AG04450 (cell line): ENCODE measurements at places on chromosomes 2 and 18. TPM values are rescaled to one million over a fixed set of nuclear protein-coding genes. Genes with fewer than 3 reads are reported as not detected.
A peak's percentile ranks its signal among the peaks of the same experiment; 100 is the strongest.

The TSHZ1 gene
- 3.9 and 5.5 TPM in 2 replicates for polyA plus RNA-seq

- DNase-seq: no peak
These were observed 2.1 kb downstream of the TRIB2 start for GRCh38 chr2:12718711-12719399.

DNA sequence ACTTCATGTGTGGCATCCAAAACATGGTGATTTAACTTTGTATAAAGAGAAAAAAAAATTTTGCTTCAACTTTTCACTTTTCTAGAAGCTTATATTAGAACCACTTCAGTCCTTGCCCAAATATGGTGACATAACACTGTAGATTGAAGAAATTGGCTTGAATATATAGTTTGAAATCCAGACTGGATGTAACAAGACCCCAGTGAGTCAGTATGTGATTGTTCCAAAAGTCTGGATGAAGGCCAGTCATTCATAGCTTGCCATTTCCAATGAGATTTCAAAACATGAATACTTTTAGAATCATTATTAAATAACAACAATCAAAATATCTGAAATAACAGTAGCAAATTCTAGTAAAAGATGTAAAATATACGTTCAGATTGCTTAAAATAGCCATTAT is 104.8 kb upstream of the FN1 start:
- DNase-seq: peak; percentile 82

The TBR1 gene
- polyA plus RNA-seq: not detected in 2 replicates

GRCh38 chr2:39647104-39647765 is 18.5 kb upstream of the TMEM178A start:
- DNase-seq: no peak

The PRSS56 gene
- polyA plus RNA-seq: not detected in 2 replicates

The ODC1 gene
- 143 and 168 TPM in 2 replicates for polyA plus RNA-seq

GRCh38 chr2:218289639-218290315 is 2.5 kb downstream of the TMBIM1 start:
- no peak for DNase-seq

DNA sequence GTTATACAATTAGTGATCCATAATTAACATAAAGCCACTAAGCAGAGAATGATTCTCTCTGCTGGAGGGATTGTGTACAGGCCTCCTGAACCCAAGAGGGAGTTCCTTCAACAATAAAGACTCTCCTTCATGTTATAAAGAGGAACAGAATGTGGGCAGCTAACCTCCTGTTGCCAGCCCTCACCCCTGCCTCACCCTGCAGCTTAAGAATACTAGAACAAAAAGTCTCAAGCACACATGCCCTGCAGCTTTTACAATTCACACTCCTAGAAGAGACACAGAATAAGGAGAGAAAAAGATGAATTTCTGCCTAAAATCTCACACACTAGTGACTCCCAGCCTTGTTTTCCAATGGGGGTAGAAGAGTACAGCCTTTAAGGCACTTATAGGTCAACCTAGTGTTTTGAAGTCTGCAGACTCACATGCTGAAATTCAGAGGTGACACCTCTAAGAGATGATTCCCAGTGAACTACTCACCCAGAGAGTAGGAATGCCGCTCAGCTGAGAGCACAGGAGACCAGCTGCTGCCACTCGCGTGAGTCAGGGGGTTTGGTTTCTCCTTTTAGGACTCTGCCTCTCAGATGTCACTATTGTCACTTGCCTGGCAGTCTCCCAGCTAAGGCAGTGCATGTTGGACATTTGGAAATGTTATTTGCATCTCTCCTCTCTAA is 32.5 kb upstream of the IL1RL1 start:
- DNase-seq: no peak

DNA sequence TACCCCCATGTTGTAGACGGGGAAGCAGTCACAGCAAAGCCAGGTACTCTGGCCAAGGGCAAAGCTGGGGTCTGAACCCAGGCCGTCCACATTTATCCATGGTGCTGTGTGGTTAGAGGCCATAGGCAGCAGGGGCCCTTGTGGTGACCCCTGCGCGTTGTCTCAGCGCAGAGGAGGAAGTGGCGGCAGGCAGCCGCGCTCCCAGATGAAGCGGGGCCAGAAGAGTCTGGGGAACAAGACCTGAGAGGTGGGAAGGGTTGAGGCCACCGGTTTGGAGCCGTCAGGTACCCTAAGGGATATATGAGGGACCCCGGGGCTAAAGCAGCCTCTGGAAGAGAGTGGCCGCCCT is 770 bp downstream of the ZNF396 start:
- DNase-seq: no peak

The SOX11 gene
- 2.3 and 2.8 TPM in 2 replicates for polyA plus RNA-seq

DNA sequence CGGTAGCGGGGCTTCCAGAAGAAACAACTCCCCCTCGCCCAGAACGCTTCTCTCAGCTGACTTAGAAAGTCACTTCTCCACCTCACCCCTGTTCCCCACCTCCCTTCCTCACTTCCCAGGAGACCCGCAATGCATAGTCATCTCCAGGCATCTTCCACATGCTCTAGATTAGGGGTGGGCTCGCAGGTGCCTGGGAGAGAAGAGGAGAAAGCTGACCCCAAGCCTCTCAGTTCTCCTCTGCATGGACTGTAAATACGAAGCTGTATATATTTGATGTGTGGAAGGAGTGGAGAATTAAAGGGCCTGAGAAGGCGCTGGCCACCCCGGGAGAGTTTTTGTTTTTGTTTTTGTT is 1.8 kb downstream of the MAL start:
- DNase-seq: no peak

DNA sequence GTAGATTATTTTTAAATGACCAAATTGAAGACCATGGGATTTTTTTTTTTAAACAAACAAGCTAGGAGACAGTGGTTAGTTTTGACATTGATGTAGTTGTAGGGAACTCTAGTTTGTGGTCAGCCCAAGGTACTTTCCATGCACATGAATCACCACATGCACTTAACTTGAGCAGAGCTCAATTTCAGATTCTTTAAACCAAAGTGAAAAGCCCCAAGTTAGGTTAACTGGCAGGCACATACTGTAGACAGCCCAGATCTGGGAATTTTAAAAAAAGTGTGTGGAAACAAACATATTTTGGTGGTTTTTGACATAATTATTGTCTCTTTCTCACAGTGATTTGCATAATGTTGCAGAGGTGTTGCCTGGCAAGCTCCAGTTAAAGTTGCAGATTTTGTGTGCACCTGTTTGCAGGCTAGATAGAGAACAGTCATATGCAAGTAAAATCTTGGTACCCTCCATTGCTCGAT is 88.4 kb downstream of the BCL2L11 start:
- peak; percentile 68 for DNase-seq

The SCYGR6 gene
- polyA plus RNA-seq: not detected in 2 replicates

DNA sequence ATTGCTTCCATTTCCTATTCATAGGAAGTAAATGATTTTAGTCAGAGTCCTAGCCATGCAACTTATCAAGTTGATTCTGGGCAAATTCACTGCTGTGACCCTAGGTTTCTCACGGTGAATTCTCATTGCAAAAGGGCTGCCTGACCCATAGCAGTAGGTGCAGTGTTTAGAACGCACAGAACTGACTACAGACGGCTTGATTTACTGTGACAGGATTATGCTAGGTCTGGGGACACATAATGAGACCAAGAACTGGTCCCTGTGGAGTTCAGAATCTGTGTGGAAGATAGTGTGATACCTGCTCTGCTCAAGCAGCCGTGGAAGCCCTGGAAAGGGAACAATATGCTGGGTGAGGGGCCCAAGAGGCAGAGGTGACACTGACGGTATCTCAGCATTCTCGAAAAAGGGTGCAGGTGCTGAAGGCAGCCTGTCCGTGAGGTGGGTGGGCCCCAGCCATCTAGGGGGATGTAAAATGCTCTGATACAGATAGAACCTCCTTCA is 46.4 kb downstream of the ABCG8 start:
- DNase-seq: no peak

- no peak for DNase-seq
These were observed 176.7 kb downstream of the NRP2 start for GRCh38 chr2:205858881-205859441.

DNA sequence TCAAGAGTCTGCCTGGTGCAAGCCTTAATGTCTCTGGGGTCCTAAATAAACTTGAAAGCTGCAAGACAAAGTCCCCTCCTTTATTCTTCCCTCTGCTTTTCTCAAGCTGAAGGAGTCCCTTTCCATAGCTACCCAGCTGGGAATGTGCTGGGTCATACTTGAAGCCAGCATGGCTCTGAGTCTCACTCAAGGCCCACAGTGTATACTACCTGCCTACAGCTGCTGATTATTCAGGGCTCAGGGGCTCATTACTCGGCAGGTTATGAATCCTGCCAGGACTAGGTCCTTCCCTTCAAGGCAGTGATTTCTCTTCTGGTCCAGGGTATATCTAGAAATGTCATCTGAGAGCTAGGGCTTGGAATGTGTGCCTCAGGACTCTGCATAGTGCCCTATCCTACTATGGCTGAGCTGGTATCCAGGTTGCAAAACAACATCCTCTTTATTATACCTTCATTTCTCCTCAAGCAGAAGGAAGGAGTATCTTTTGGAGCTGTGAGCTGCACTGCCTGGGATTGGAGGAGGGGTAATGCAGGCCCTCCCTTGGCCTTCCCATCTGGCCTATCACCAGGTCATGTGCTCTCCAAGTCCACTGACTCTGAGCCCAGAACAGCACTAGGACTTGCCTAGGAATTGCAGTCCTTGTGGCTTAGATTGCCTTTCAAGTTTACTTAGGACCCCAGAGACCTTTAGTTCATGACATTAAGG is 22.3 kb downstream of the IL1RN start:
- DNase-seq: no peak

GRCh38 chr2:38092196-38092902 is 16.4 kb upstream of the CYP1B1 start:
- DNase-seq: no peak

The EPB41L3 gene
- 36.6 and 45.0 TPM in 2 replicates for polyA plus RNA-seq

The ZSWIM2 gene
- 0.10 TPM in 1 of 2 replicates, not detected in the other for polyA plus RNA-seq

The SLC30A3 gene
- 0.04 and 0.07 TPM in 2 replicates for polyA plus RNA-seq

DNA sequence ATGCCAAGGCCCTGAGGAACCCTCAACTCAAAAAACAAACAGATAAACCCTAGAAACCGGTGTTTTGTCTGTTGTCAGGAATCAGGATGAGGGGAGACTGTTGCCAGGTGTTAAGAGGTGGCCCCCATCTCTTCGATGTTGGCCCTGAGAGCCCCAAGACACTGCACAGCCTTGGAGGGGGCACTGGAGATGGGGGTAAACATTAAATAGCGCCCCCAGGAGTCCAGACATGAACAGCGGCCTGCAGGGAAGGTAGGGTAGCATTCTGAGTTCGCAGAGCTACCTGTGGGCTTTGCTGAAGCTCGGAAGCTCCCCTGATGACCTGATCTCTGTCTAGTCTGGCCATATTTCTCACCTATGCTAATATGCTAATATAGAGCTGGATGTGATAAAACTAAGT is 97.6 kb upstream of the SMAD2 start:
- DNase-seq: no peak

DNA sequence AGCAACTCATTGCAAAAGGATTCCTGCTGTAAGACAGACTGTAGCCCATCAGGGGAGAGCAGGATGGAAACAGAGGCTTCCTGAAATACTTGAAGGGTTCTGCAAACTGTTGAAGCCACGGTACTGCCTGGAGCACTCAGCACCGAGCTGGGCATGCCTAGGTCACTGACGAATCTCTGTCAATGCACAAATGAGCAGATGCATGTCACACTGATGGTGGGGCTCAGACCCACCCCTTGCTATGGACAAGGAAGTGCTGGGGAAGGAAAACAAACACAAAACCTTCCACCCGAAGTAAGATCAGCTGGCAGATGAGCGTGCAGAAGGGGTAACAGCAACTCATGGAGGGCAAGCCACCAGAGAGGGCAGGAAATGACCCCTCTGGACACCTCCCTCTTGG is 136.7 kb downstream of the BCL2 start:
- no peak for DNase-seq
